ENCODE measurements at places on chromosomes 11 and 22.

DNA sequence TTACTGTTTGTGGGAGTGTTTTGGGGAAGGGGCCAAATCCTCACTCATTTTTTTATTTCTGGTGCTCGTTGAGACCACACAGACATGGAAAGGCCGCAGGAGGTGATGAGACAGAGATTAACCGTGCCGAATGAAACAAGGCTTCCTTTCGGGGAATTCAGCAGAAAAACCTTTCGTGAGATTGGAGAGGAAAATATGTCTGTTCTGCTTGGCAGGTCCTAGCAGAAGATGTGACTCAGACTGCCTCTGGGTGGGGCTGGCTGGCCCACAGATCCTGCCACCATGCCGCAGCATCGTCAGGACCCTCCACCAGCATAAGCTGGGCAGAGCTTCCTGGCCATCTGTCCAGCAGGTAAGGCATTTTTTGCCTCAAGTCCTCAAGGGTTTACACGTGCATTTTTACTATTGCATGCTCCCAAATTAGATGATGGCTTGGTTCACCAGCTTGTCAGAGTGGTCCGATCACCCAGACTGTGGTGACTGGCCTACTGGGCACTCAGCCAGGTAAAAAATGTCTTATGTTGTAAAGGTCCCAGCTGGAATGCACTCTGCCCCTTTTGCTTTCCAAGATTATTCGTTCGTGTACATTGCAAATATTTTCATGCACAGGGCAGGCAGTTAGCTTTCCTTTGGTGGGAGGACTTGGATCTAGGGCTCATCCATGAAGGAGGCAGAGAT, 1.5 kb downstream of the DDB2 start:
- DNase-seq: no peak

GRCh38 chr11:95641495-95641894, 148.1 kb downstream of the FAM76B start:
- no peak for DNase-seq

- DNase-seq: no peak
Measured at GRCh38 chr22:46131151-46131587, 19.2 kb upstream of the PPARA start.

DNA sequence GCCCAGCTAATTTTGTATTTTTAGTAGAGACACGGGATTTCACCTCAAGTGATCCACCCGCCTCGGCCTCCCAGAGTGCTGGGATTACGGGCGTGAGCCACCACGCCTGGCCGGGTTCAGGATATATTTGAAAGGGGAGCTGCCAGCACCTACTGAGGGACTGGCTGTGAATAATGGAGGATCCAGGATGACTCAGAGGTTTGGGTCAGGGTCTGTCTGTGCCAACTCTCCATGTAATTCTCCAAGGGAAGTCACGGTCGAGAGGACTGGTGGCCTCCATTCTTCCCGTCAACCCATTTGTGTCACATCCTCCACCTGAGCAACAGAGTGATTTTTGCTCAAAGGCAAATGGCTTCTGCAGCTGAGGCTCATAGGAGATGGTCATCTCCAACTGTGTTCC, 3.6 kb upstream of the ARRB1 start:
- no peak for DNase-seq

GRCh38 chr22:38863531-38864131, 8.4 kb downstream of the CBX6 start:
- no peak for DNase-seq

DNA sequence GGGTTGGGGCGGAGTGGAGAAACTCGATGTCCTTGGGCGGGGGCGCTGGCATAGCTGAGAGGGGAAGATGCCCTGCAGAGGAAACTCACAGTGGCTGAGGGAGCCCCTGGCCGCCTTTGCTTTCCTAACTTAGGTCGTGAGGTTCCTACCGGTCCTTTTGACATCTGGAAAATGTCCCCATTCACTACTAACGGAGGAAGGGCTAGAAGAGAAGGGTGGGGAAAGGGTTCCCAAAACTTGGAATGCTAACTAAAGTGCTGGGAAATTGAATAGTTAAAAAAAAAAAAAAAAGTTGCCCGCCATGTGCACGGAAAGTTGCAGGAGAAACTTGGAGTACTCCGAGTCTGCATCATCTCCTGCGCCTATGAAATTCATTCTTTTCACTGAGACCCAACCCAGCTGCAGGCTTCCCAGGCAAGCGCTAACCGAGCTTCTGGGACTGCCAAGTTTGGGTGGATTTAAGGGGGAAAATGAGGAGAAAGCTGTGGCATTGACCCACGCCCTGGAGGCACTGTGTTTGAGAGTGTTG, 796 bp downstream of the TIMP3 start:
- DNase-seq: no peak

DNA sequence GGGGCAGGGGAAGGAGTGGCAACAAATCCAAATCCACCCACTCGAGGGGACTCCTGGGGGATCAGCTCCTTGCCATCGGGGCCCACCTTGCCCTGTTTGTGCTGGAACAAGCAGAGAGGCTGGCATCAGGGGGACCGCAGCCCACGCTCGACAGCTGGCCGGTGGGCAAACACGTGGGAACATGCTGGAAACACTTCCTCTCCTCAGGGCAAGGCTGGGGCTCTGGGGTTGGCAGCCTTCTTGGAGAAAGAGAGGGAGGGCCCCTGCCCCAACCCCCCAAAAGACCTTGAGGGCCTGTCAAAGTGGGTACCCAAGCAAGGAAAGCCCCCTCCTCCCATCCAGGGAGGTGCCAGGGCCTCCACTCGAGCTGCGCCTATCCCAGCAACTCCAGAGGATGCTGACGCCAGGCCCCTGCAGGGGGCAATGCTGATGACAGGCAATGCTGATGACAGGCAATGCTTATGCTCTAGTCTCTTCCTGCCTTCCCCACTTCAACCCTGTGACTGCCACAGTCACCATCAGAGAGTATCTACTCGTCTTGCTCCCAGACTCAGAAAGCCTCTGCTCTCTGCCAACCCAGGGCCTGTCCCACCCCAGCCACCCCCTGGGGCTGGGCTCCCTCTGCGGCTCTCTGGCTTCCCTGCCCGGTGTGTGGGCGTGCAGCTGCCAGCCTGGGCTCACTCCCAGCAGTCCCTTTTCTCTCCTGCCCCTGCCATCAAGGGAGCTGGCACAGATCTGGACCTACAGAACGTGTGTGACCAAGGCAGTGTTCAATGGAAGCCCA, 6.0 kb downstream of the ESS2 start:
- no peak for DNase-seq

GRCh38 chr11:110711448-110711775, 825 bp downstream of the ARHGAP20 start:
- no peak for DNase-seq

GRCh38 chr11:12767027-12767426, 92.8 kb downstream of the TEAD1 start:
- DNase-seq: no peak

GRCh38 chr11:77377734-77378133, 76.2 kb upstream of the GDPD4 start:
- no peak for DNase-seq

DNA sequence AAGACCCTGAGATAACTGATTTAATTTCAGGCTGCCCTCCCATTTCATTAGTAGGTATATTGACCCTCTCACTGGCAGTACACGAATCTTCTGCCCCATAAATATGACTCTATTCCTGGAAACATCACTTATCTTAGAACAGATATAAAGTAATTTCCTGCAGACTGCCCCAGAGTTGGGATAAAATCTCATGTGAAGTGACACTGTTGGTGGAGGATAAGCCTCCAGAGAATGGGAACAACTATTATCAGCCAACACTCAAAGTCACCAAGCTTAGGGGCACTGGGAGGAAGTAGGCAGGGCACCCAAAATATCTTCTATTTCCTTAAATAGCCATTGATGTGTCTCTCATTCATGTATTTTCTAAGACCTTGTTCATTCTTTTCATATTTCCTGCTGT, 8.2 kb downstream of the OR51B5 start:
- no peak for DNase-seq

- DNase-seq: no peak
Measured at GRCh38 chr11:128964463-128964930, 21.8 kb upstream of the TP53AIP1 start.

- DNase-seq: no peak
Measured at GRCh38 chr11:86143087-86144030, 74.5 kb upstream of the PICALM start.

- DNase-seq: no peak
Measured at GRCh38 chr11:81026032-81026431, 1585.2 kb upstream of the TENM4 start.

DNA sequence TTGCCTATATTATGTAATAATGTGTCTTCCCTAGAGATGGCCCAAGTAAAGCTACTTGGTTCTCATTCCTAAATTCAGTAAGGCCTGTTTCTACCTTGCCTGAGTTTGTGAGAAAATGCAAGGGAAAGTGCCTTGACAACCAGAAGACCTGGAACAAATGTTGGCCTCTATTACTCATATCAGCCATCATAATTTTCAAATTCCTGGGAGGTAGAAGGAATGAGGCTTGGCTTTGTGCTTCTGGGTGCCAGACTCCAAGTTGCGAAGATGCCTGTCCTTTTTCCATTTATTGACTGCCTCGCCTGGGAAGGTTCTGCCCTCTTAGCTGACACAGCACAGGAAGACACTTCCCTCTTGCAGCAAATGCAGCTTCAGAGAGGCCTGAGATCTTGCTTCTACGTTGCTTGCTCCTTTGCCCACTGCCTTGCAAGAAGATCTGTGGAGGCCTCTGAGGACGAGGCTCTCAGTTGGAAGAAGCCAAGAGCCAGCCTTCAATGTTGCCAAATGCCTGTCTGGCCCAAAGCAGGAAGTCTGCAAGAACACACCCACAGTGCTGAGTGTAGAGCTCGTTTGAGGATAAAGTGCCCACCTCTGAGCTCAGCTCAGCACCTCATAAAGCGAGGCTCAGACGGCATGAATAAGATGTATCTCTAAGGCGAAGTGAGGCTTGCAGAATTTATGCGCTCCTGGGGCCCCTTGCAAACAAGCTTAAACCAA, 120.1 kb downstream of the GALNT18 start:
- no peak for DNase-seq

All from NCI-H187 treated with DMSO at 0.1 percent for 48 hours (cell line).